ENCODE measurements at places on chromosomes 4 and X.
A peak's percentile ranks its signal among the peaks of the same experiment; 100 is the strongest.

DNA sequence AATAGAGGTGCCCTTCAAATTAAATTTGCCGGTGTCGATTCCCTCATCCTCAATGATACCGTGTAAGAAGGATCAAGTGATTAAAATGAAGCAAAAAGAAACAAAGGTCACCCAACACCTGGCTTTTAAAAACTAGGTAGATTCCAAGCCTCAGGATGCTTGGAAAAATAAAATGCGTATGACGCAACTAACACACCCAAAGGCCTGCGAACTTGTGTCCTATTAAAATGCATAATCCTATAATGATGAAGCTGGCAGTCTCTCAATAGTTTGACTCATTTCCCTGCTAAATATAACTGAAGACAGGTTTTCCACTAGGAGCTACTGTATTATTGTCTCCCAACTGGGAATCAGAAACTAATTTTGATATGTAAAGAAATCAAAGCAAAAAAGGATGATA lies 263.2 kb downstream of the DHX15 start:
- no peak for DNase-seq

DNA sequence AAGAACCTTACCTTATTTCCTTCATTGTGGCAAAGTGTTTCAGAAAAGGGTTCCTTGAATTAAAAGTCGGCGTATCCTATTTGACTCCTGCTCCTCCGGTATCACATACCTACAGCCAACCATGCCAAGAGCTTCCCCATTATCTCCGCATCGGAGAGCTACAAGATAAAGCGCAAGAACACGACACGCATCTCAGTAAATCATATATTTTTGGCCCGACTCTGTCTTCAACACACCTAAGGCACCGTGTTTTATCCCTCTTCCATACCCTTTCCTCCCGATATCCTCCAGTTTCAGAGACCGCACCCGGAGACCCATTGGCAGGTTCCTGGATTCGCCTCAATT lies 497 bp upstream of the THAP9 start:
- DNase-seq = peak; percentile 58

DNA sequence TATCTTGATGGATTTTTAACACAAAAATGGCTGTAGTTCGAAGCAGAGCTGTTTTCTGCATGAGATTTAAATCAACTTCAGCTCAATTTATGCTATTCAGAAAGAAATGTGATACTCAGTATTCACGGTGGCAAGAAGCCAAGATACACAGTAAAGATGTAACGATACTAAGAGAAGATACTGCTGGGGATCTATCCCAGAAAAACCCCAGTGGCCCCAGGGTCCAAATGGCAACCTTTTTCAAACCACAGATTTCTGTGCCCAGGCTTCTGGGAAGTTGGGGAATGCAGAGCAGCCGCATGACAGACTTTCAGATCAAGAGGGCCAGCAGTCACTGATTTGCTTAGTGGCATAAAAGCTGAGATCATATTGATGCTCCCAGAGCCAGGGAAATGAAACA lies 353.9 kb downstream of the AFF2 start:
- no peak for DNase-seq

DNA sequence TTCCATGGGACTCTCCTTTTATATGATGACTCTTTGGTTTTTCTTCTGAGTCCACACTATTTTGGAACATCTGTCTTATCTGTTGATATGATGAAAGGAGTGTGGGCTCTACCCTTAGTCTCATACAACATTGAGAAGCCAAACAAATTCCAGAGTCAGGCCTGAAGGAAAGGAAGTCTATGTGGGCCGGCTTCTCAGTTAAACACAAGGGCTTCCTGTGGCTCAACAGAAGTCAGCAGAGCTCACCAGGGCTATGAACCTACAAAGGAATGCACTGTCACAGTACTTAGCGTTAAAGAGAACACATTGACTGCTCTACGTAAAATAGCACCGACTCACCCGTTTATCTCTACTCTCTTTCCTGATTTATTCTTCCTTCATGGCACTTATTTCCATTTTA lies 641.0 kb upstream of the FRG1 start:
- DNase-seq = no peak

GRCh38 chrX:54177306-54177705 lies 5.7 kb downstream of the FAM120C start:
- no peak for DNase-seq

DNA sequence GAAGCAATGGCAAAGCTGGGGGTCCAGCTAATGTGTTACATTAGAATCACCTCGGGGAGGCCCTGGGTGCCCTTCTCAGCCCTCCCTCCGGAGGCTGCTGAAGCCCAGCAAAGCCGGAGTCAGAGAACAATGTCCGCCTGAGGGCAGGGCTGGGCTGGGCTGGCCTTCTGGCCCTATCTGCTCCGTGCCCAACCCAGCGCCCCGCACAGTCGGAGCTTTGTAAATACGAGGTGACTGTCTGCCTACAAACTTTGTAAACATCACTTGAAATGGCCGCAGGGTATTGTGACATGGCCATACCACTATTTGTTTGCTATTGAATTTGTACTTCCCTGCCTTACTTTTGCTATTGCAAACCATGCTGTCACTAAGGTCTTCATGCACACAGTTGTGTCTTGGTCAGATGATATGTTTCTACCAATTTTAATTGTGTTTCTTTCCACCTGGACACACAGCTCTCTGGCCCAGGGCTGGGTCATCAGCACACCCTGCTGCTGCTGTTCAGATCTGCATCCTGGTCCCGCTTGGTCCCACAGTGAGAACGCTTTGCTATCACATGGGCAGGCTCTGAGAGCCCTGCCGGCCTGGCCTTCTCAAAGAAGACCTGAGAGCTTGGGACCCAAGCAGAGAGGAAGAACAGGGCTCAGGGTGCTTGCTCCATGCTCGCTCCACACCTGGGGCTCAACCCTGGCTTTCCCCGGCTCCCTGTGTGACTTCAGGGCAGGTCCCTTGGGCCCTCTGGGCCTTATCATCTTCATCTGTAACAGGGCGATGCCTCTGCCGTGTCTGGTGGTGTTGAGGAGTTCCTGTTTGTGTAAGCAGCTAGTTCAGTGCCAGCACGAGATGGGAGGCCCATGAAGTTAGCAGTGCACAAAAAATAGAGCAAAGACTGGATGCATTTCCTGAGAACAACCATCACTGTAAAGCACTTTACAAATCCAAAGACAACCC lies 2.3 kb downstream of the S100P start:
- no peak for DNase-seq
